ENCODE measurements at places on chromosomes 1 and 21. TPM values are rescaled to one million over a fixed set of nuclear protein-coding genes. Genes with fewer than 3 reads are reported as not detected.
A peak's percentile ranks its signal among the peaks of the same experiment; 100 is the strongest.

ZNF695 gene
- polyA plus RNA-seq = not detected

MAN1A2 gene
- polyA plus RNA-seq = 22.7 TPM

AMY1B gene
- polyA plus RNA-seq = not detected

OR2M3 gene
- polyA plus RNA-seq = not detected

INTS7 gene
- 16.6 TPM for polyA plus RNA-seq

UMODL1 gene
- polyA plus RNA-seq = not detected

RAD54L gene
- polyA plus RNA-seq = not detected

ANKRD45 gene
- polyA plus RNA-seq = not detected

MX2 gene
- 24.2 TPM for polyA plus RNA-seq

BCAR3 gene
- 0.27 TPM for polyA plus RNA-seq

AVPR1B gene
- not detected for polyA plus RNA-seq

ADGRL2 gene
- not detected for polyA plus RNA-seq

NTMT2 gene
- polyA plus RNA-seq = not detected

- no peak for DNase-seq
These were observed 8.4 kb upstream of the VCAM1 start for GRCh38 chr1:100710906-100711682.

DNA sequence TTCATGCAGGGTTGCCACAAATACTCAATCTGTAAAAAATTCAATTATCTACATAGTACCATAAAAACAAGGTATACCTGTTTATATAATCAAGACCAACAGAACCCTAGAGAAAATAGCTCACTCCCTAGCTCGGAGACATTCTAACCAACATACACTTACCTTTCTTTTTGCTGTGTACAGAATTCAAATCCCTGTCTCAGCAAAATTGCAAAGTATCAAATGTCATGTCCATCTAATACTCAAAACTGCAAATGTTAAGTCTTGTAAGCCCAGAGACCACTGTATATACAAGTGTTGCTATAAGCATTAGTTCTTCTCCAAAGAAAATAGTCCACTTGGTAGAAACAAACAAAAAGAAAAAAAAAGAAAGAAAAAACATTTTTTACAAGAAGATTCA, 16.2 kb upstream of the SELE start:
- DNase-seq = no peak

- DNase-seq = no peak
These were observed 6.5 kb upstream of the MAB21L3 start for GRCh38 chr1:116104667-116105066.

GRCh38 chr1:83083589-83084224, 915.2 kb downstream of the TTLL7 start:
- DNase-seq = no peak

DNA sequence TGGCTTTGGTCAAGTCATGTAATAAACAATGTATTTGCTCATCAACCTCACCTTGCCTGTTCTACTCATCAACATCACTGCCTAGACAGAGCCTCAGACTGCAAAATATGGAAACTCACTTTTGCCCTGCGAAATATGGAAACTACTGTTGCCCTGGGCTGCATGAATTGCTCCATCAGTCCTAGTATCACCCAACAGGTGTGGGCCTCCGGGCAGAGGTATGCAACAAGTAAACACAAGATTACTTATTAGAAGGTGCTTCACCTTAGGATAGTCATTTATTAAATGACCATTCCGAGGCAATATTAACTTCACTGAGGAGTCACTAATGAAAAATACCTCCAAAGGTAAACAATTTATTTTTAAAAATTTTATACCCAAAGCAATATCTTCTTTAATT, 286.7 kb downstream of the BACH1 start:
- DNase-seq = no peak

- no peak for DNase-seq
These were observed 41.1 kb downstream of the COLGALT2 start for GRCh38 chr1:183996396-183996795.

DNA sequence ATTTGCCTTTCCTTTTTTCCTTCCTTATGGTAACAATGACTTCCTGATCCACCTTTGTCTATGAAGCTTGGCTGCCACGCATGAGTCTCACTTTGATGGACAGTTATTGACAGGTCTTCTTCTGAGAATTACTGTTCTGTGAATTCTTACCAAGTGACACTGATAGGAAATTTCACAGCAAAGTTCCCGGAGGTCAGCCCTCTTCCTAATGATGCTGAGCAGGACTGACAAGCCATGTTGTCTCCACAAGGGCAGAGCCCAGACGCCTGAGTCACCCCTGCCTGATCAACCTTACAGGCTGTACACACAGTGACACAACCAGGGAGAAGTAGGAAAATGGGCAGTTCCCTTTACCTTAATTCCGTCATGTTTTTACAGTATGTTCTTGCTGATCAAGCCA, 44.2 kb downstream of the ZC3H11B start:
- DNase-seq = no peak

DNA sequence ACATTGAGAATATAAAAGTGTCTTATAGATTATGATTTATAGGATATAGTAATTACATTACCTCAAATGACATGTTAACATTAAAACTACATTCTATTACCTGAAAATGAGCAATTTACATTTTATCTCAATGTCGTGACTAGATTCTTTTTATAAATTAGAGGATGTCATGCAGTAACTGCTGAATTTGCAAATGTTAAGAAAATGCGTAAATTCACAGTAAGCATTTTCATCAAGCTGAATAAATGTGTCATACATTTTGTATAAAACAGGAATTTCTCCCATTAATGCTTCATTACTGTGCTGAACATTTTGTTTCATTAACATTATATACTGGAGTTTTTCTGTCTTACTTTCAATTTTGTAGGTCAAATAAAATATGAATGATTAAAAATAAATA, 1460.7 kb upstream of the B3GALT2 start:
- DNase-seq = no peak

DNA sequence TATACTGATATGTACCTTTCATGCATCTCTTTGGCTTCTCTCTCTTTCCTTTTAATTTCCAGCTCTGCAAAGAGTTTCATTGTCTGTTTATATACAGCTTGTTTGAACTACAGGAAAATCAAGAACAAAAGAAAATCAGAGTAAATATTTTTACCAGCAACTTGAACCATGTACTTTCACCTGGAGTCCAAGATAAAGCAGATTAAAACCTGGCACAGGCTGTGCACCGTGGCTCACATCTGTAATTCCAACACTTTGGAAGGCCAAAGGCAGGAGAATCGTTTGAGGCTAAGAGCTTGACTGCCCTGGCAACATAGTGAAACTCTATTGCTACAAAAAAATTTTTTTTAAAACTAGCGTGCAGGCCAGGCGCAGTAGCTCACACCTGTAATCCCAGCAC, 27.6 kb downstream of the DNAJC8 start:
- DNase-seq = no peak

GRCh38 chr1:42848823-42849537, 2.6 kb downstream of the ZNF691 start:
- DNase-seq = no peak

- no peak for DNase-seq
These were observed 1206.7 kb upstream of the ADGRL2 start for GRCh38 chr1:80594013-80594412.

DNA sequence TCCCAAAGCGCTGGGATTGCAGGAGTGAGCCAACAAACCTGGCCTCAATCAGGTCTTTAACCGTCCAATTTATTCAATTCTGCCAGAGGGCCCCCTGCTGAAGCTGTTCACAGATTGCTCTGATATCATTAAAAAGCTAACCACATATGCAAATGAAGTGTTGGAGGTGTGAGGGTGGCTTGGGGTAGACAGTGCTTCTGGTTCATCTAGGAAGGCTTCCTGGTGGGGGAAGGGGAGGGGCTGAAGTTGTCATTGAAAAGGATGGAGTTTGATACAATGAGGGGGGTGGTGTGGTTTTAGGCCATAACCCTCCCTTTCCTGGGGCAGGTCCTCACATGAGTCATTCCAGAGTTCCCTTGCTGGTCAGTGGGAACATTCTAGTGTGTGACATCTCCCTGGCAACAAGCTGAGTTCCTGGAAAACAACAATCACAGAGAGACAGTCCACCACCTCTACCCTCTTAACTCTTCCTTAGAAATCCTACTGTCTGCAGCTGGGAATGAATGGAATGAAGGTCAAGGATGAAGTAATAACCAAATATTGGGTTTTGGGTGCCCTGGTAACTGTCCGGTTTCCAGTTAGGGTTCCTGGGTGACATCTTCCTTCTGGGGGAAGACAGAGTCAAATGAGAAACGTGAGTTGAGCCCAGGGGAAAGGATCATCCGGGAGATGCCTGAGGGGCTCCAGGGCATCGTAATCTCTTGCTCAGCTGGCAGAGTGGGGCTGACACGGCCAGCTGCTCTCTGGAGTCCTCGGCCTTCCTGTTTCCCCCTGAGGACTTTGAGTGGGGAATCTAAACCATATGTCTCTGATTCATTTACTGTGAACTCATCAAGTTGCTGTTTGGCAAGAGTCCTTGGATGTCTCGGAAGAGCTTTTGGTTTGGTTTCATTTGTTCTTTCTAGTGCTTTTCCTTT, 32.2 kb downstream of the BATF3 start:
- peak; percentile 36 for DNase-seq

DNA sequence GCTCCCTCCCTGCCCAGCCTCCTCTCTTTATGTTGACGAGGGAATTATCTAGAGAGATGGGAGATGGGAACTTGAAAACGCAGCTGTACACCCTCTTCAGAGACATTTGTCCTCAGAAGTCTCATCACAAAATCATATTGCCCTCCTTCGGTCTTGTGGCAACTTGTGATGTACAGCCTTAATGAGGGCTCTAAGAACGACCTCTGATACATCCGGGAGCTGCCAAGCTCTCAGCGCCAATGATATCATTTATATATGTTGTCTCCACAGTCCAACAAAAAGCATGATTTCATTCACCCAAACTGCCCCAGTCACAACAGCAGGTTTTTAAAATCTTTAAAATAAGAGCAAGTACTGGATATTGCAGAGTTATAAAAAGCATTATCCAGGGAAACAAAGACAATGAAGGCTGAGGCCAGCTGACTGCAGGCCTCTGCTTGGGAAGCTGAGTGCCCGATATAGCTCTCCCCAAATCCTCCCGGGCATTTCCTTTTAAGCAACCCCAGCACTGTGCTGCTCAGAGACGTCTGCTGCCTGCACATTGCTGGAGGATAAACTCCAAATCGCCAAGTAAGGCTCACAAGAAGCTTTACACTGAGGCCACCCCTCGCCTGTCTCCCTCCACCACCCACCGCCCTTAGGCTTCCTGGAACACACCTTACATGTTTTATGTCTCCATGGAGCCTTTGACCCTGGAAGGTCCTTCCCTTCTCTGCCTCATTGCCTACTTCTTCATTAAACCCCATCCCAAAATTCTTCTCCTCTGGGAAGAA, 236.1 kb downstream of the C1orf94 start:
- no peak for DNase-seq

GRCh38 chr21:33125680-33126375, 55.9 kb downstream of the OLIG1 start:
- DNase-seq = no peak

- no peak for DNase-seq
These were observed 27.1 kb downstream of the ZBTB17 start for GRCh38 chr1:15948595-15949452.

DNA sequence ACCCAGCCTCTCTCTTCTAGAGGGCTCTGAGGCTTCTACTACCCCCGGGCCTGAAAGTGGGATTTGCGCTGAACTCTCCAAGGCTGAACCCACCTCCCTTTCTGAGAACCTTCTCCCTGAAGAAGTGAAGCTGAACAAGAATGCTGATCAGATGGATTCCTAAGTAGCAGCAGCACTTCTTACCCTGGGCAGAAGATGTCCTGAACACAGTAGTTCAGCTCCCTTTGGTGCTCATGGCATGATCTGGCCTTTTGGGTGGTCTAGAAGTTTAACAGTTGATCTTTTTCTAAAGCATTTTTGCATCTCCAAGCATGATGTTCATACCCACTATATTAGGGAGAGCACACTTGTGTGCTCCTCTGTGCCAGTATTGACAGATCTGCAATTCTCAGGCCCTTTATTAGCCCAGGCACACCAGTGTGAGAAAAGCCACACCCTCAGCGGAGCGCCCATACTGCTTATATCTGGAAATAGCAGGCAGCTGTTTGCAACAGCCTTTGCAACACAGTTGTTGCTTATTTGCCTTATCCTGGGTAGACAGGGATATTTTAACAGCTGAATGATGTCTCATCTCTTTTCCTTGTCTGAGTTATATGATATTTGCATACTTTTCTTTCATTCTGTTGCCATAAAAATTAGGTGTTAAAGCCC, 34.2 kb downstream of the CNN3 start:
- no peak for DNase-seq

DNA sequence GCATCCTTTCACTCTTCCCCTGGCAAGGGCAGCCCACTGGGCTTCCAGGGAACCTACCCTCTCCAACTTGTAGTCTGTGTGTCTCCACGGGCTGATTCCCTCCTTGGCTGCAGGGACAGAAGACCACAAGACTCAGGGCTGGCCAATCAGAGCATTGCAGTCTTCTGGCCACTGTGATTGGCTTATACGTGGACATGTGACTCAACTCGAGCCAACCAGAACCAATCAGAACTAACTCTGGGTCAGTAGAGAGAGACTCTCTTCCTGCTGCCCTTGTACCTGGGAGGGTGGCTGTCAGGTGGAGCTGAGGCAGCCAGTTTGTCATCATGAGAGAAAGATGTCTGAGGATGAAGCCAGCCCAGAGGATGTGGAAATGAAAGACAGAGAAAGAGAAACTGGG, 64.0 kb downstream of the DHRS3 start:
- no peak for DNase-seq

GRCh38 chr1:50231209-50231608, 122.5 kb downstream of the ELAVL4 start:
- DNase-seq = no peak

GRCh38 chr1:15942661-15943327, 33.1 kb downstream of the ZBTB17 start:
- no peak for DNase-seq

DNA sequence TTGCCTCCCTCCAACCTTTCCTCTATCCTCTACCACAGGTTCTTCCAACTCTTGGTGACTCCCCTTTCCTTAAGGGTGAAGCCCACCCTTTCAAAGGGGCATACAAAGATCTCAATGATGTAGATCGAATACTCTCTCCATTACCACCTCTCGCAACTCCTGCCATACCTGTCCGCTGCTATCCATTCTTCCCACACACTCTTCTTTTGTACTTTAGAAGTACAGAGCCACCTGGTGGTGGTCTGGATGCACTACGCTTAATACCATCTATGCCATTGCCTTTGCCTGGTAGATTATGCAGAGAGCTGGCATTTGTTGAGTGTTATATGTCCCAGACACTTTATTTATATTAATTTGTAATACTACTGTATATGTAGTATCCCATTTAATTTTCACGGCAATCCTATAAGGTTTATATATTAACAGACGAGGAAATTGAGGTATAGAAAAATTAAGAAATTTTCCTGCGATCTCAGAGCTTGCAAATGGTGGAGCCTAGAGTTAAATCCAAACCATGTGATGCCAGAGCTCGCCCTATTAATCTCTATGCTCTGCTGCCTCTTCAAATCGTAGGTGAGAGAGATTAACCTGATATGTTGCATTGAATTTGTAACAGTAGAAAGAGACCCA, 22.9 kb downstream of the TSHB start:
- peak; percentile 32 for DNase-seq

GRCh38 chr1:151621351-151621750, 9.5 kb downstream of the SNX27 start:
- no peak for DNase-seq
